ENCODE measurements at places on chromosomes 3 and 15. TPM values are rescaled to one million over a fixed set of nuclear protein-coding genes. Genes with fewer than 3 reads are reported as not detected.

DNA sequence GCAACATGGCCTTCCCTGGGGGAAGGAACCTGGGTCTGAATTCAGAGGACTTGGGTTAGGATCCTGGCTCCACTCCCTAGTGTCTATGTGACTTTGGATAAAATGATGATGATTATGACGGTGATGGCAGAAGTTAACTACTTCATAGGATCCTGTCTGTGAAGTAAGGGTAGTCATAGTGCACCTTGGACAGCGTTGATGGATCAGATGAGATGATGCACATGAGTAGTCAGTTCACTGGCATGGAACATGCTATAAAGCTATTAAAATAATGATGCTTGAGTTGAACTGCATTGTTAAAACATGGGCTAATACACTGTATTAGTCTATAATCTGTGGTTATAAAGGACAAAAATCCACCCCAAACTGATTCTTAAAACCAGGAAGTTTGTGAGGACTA is 62.0 kb downstream of the EEFSEC start:
- H3K4me1 ChIP-seq: peaks cover 7% of the 10 kb centered on the region
- no peak overlapping the region for H3K27ac ChIP-seq
- DNase-seq: no peak
- H3K4me3 ChIP-seq: no peak overlapping the region

- DNase-seq: no peak
- H3K4me3 ChIP-seq: no peak overlapping the region
- H3K4me1 ChIP-seq: peaks cover 84% of the 10 kb centered on the region
- H3K27ac ChIP-seq: peak overlapping the region; percentile 99
- no peaks in the 10 kb centered on the region for H3K27me3 ChIP-seq
- H3K36me3 ChIP-seq: peaks cover 30% of the 10 kb centered on the region
These were observed 3.3 kb downstream of the ARRDC4 start for GRCh38 chr15:97963779-97964178.

- H3K4me3 ChIP-seq: no peak overlapping the region
- no peaks in the 10 kb centered on the region for H3K36me3 ChIP-seq
- H3K27ac ChIP-seq: no peak overlapping the region
- no peaks in the 10 kb centered on the region for H3K27me3 ChIP-seq
- no peak for DNase-seq
These were observed 127.0 kb downstream of the EPHB1 start for GRCh38 chr3:134922101-134922500.

- H3K27ac ChIP-seq: no peak overlapping the region
- H3K4me3 ChIP-seq: no peak overlapping the region
- DNase-seq: no peak
These were observed 12.5 kb upstream of the THRB start for GRCh38 chr3:24506966-24507775.

Gene ZDHHC19
- not detected for total RNA-seq

DNA sequence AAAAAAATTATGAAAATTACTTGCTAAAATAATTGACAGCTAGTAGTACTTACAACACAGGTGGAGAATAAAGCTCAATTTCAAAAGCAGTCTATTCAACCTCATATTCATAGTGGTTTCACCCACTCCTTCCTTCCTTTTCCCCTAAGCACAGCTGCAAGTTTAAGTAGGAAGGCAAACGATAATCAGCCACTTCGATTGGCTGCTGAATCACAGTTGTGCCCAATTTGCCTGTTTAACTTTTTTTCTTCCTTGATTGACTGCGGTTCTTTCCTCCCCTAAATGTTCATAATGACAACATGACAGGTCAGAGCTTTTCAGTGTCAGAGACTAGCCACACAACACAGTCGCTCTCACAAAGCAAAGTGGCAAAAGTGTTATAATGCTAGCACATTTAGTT is 468.0 kb upstream of the GBE1 start:
- H3K4me3 ChIP-seq: no peak overlapping the region
- H3K36me3 ChIP-seq: no peaks in the 10 kb centered on the region
- no peak overlapping the region for H3K27ac ChIP-seq
- no peak for DNase-seq
- no peaks in the 10 kb centered on the region for H3K27me3 ChIP-seq

Measured in esophagus muscularis mucosa (tissue), 4 donors.